ENCODE measurements at places on chromosomes 7 and 10.

- DNase-seq: no peak
These were observed 64.5 kb downstream of the PALS2 start for GRCh38 chr7:24637706-24638105.

- DNase-seq: no peak
These were observed 342.6 kb downstream of the TCERG1L start for GRCh38 chr10:130968964-130969363.

- no peak for DNase-seq
These were observed 62.2 kb upstream of the USP6NL start for GRCh38 chr10:11673346-11674280.

- DNase-seq: no peak
These were observed 204.7 kb downstream of the TAX1BP1 start for GRCh38 chr7:27944643-27945042.

DNA sequence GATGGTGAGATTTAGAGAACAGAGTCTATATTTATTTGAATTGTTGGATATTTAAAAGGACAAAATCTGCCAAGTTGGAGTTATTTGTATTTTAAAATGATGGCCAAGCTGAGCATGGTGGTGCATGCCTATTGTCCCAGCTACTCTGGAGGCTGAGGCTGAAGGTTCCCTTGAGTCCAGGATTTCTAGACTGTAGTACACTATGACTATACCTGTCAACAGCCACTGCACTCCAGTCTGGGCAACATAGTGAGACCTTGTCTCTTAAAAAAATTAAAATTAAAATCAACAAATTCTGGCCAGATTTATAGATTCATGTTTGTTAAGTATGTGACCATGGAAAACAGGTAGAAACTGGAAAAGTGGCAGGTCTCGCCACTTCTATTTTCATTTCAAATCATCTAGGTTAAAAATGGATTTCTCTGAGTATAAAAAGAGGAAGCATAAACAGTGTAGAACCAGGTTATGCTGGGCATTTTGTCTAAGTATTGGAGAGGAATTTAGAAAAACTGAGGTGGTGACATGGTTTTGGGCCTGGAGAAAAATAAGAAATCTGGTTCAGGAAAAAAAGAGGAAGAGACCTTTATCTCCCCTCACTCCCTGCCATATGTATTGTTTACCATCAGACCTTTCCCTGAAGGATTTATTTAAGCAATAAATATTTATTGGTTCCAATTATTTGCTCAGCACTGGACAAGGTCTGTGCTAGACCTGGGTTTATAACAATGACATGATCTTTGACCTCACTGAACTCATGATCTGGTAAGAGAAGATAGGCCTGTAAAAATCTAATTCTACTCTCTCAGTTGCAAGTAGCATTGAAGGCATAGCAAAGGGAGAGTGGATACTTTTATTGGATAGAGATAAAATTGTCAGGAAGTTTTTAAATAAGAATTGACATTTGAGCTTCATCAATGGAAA lies 134.2 kb downstream of the TSPAN12 start:
- DNase-seq: no peak

All from K562 (cell line).